ENCODE measurements at places on chromosomes 2 and 18. TPM values are rescaled to one million over a fixed set of nuclear protein-coding genes. Genes with fewer than 3 reads are reported as not detected.

DNA sequence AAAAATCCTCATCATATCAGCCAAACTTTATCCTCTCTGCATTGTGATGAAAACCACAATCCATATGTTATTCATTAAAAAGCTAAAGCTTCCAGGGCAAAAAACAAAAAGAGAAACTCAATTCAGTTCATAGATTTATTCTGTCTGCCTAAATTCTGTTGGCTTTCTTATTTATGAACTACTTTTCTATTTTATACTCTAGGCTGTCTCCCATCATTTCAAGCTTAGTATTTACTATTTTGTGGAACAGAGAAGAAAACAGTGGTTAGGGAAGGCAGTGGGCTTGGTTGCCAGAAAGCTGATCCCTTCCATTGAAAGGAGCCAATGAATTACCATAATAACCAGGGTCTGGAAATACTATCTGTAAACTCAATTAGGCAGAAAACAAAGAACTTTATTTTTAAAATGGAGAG is 71.8 kb downstream of the RAPH1 start:
- no peak for DNase-seq

GRCh38 chr2:12883906-12884305 is 167.2 kb downstream of the TRIB2 start:
- DNase-seq = no peak

- DNase-seq = no peak
Measured at GRCh38 chr2:192655916-192656315, 461.2 kb upstream of the TMEFF2 start.

DNA sequence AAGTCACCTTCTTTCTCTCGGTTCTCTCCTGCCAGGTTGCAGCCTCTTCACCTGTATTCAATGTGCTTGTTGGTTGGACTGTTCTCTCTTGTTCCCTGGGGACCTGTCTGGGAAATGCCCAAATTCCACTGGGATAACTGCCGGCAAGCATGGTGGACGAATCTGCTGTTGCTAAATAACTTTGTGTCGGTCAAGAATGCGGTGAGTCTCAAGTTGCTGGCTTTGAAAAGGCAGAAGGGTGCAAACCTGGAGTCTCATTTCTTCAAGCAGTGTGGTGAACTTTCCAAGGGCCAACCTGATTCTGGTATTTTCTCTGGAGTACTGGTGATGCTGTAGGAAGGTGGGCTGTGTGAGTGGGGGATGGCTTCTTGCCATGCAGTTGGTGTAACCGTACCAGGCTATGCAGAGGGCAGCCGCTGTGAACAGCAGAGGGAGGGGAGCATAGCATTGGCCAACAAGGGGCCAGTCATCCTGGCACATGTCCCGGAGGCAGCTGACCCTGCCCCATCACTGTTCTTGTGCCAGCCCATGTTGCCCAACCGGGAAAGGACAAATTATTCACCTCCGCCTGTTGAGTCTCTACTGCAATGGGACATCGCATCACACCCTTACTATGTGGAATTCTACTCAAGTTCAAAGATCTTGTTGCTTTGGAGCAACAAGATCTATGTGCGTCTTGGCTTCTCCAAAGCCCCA is 88.1 kb upstream of the SEC11C start:
- no peak for DNase-seq

- no peak for DNase-seq
Measured at GRCh38 chr2:109246176-109246575, 117.2 kb downstream of the SH3RF3 start.

DNA sequence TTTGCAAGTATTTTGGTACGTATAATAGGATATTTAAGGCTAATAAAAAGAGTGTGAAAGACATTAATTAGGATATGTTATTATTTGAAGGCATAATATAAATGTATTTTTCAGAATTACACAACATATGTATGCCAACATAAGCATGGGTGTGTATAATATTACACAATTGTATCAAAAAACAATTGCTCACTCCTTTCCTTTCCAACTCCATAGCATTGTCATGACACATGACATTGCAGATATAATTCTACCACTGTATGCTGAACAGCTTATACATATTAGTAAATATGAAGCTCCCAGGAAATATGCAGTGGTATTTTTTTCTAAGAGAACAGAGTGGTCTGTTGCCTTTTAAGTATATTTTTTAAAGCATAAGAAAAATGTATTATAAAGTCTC is 593.1 kb downstream of the TMX3 start:
- no peak for DNase-seq

DNA sequence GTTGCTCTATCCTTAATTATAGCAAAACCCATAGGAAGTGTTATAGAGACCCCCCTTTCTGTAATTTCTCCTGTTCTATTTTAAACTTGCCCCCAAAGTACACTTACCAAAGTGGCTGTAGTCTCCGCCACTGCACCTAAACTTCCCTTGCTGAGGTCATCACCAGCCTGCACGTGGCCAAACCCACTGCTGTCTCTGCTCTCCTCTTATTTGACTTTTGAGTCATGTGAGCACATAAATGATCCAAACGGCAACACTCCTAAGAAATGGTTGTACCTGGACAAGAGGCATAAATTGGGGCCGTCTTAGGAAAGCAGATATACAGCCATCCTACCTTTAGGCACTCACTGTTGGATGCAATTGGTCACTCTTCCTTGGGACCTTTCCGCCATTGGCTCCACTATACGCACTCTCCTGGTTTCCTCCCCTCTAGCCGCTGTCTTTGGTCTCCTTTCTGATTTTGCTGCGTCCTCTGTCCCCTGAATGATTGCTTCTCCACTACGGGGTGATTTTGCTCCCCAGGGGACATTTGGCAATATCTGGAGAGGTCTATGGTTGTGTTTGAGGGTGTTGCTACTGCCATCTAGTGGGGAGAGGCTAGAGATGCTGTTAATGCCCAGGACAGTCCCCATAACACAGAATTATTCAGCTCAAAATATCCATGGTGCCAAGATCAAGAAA is 19.2 kb upstream of the IL36G start:
- DNase-seq = peak; percentile 24

- DNase-seq = no peak
Measured at GRCh38 chr2:238129166-238130010, 9.1 kb upstream of the KLHL30 start.

DNA sequence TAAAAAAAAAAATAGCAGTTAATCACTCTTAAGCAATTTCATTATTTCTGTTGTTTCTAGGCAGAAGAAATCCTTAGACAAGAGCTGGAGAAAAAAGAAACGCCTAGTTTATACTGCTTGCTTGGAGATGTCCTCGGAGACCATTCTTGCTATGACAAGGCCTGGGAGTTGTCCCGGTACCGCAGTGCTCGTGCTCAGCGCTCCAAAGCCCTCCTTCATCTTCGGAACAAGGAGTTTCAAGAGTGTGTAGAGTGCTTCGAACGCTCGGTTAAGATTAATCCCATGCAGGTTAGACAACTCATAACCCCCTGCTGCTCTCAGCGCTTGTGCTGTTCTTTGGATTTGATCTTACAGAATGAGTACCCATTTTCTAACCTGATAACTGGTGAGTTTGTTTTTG is 130.4 kb downstream of the TTC27 start:
- DNase-seq = no peak

DNA sequence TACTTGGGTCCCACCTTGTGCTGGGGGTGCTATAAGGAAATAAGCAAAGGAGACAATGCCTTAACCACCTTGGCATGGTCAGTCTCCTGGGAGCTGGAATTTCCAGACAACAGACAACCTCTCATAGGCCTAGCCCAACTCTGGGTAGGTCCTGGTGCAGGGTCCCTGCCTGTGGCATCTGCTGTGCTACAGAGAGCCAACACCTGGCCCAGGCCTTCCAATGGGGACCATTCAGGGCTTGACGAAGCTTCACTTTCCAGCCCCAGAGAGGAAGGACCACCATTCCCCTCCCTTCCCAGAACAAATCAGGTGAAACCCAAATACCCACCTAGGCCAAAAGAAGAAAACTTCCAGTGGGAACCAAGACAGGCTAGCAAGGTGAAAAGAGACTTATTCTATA is 82.8 kb downstream of the SMAD7 start:
- DNase-seq = no peak

- DNase-seq = no peak
Measured at GRCh38 chr2:182481676-182482075, 54.8 kb upstream of the PDE1A start.

DNA sequence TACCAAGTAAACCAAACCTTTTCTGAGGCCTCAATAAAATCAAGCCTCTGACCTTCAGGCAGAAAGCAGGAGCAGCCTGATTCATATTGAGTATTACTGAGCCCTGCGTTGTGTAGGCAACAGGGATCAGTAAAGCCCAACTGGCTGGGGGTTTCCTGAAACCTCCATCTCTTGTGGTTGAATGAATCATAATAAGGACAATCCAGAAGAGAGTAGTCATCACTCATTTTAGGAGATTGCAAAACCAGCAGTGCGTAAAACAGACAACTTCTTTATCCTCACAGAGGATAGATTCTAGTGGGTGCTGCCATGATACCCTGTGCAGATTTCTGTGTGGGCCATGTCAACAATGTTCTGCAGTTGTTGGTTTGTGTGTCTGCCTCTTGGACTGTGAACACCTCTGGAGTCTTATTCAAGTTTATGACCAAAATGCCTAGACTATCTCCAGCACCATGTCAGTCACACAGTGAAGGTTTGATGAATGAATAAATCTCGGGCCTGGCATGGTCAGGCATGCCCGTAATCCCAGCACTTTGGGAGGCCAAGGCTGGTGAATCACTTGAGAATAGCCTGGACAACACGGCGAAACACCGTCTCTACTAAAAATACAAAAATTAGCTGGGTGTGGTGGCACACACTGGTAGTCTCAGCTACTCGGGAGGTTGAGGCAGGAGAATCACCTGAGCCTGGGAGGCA is 51.8 kb upstream of the RAB27B start:
- DNase-seq = peak; percentile 14

GRCh38 chr2:55403256-55403998 is 16.2 kb downstream of the CCDC88A start:
- no peak for DNase-seq

The NPPC gene
- total RNA-seq = 1.6 TPM

The RND3 gene
- not detected for total RNA-seq

The LONRF2 gene
- total RNA-seq = 0.32 TPM

The SERPINB3 gene
- not detected for total RNA-seq

The UBR3 gene
- total RNA-seq = 29.6 TPM

All from activated T-helper 1 cell treated with anti-CD3 and anti-CD28 coated beads, Interleukin-12 subunit alpha, Interleukin-12 subunit beta, Interleukin-2, Interleukin-4 antibody, amounts not matched to agents 30 ng/mL and 10 ng/mL and 1 ng/mL, durations not matched to agents 14 hours and 24 hours and 36 hours (primary cell).